ENCODE measurements at places on chromosomes 6 and 20. TPM values are rescaled to one million over a fixed set of nuclear protein-coding genes. Genes with fewer than 3 reads are reported as not detected.
A peak's percentile ranks its signal among the peaks of the same experiment; 100 is the strongest.

Gene PROKR2
- total RNA-seq, result 0.18 TPM

DNA sequence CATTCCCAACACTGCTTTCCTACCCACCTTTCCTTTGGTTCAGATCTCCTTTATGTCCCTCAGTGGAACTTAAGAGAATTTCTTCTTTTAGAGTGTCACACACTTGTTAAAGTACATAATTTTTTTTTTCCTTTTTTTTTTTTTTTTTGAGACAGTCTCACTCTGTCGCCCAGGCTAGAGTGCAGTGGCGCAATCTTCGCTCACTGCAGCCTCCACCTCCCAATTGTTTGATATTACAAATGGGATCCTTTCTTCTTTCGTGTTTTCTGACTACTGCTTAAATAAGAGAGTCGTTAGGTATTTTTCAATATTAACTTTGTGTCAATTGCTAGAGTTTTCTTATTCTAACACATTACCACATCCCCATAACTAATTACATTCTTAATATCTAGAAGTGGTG lies 29.1 kb downstream of the NUP153 start:
- DNase-seq, result no peak

- DNase-seq, result no peak
Observed at GRCh38 chr20:17940224-17940971, 28.2 kb downstream of the SNX5 start.

Gene SLC9A8
- total RNA-seq, result 12.0 TPM

DNA sequence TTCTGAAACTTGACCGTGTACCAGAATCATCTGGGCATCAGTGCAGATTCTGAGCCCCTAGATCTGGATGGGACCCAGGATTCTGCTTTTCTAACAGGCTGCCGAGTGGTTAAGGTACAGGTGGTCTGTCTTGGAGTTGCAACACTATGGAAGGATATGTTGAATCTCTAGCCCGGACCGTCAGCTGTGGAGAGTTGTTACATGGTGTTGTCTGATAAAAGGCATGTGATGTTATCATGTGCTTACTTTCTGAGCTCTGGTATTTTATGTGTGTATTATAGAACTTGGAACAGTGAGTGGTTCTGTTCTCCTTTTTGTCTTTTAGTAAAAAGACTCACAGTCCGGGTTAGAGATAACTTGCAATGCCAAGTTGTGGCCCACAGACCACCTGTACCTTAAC lies 123.0 kb downstream of the JARID2 start:
- DNase-seq, result no peak

GRCh38 chr20:44398335-44398734 lies 42.8 kb downstream of the HNF4A start:
- no peak for DNase-seq

Gene PRDM13
- 0.07 TPM for total RNA-seq

- DNase-seq, result no peak
Observed at GRCh38 chr6:166386111-166386510, 3.4 kb upstream of the MPC1 start.

- no peak for DNase-seq
Observed at GRCh38 chr20:52166150-52166549, 25.4 kb downstream of the ZFP64 start.

DNA sequence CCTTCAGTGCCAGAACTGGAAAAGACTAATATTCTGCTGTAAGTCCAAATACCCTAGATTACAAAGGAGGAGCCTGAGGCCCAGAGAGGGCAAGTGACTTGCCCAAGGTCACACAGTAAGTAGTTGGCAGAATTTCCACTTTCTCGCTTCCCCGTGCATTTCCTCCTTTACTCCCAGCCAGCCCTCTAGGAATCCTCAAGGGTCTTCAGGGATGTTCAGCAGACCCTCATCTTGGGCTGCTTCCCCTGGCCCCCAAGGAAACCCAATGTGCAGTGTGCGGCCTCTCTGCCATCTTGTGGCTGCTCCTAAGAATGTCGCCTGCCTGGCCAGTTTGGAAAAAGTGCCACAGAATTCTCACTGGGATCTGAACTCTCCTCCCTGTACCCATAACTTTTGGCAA lies 217.7 kb upstream of the LRFN2 start:
- no peak for DNase-seq

- no peak for DNase-seq
Observed at GRCh38 chr6:44849806-44850205, 462.3 kb downstream of the CDC5L start.

DNA sequence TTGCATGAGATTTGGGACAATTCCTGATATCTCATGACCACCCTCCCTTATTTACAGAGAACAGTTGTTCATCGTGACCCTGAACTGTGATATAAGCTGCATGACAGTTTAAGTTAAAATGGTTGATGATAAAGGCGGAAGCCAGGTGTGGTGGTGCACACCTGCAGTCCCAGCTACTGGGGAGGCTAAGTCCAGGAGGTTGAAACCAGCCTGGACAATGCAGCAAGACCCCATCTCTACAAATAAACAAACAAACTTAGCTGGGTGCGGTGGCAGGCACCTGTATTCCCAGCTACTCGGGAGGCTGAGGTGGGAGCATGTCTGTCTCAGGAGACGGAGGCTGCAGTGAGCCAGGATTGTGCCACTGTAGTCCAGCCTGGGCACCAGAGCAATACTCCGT lies 24.1 kb downstream of the COL20A1 start:
- DNase-seq, result no peak

DNA sequence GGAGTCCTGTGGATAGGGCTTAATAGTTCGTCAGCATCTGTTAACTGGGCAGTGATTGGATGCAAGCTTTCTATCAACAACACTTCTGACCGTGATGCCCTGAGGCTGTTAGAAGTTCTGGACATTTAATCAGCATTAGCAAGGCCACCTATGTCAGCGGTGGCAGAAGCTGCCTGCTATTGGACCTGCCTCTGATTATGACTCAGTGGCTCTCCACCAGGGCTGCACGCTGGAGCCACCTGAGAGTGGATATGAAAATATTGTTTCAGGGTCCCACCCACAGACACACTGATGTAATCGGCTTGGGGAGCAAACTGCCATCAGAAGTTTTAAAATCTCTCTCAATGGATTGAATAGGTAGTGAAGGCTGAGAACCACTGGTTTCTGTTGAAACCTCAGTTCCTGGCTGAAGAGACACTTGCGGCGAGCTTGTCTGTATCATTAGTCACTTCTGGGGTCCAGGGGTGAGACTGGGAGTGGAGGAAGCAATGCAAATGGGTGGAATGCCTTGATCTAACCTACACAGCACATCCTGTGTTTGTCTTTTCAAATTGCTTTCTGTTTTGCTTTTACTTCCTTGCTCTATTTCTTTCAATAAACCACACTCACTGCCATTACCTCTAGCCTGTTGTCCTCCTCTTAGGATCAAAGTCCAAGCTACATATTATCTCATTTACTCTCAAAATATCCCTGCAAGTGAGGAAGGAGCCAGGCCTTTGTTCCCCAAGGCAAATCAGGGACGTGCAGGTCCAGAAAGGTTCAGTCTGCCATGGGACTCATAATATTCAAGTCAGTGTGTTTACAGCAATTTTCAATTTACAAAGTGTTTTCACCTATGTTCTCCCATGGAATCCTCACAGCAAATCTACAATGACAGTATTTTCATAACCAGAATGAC lies 4.2 kb downstream of the CLIC5 start:
- DNase-seq, result peak; percentile 85

GRCh38 chr20:676315-676937 lies 824 bp upstream of the SCRT2 start:
- no peak for DNase-seq

DNA sequence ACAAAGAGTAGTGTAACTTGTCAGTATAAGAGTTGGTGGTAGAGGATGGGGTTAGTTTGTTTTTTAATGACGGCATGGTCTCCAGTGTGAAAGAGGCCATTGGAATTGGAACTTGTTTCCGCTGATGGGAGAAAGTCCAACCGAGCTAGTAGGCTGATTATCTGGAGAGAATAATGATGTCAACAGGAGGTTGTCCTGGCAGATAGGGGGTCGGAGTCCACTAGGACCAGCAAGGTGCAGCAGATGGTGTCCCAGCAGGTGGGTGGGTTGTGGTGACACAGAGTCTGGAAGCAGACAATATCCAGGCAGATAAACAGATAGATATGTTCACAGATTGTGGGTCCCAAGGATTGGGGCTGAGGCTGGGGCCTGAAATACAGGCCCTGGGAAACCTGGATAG lies 35.1 kb downstream of the PKIB start:
- DNase-seq, result no peak

- no peak for DNase-seq
Observed at GRCh38 chr6:71130277-71130676, 158.3 kb upstream of the OGFRL1 start.

- DNase-seq, result no peak
Observed at GRCh38 chr6:3230256-3230882, 2.9 kb upstream of the TUBB2B start.

Gene DNAAF9
- 2.3 TPM for total RNA-seq

DNA sequence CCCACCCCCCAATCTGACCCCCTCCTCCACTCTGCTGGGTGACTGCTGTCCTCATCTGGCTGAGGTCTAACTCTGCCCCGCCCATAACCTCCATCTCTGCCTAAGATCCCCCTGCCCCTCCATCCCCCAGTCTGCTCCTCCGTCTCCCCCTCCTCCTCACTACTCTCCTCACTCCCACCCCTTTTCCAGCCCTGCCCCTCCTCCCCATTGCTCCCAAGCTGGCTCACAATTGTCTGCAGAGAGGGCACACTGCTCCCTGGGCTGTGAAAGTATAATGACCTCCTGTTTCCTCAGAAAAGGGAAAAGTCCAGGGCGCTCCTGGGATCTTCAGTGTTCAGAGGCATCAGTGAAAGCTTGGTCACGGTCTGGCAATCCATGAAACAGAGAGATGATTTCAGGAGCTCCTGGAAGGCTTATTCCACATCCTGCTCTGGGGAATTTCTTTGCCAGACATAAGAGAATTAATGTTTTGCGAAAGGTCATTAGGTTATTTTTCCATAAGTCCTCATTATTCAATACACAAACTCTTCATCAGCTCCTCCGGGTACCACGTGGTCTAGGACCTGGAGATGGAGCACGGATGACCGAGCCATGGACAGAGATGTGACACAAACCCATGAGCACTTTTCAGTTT lies 21.5 kb downstream of the CST5 start:
- DNase-seq, result no peak

GRCh38 chr20:5923493-5923892 lies 26.8 kb downstream of the TRMT6 start:
- DNase-seq, result no peak

DNA sequence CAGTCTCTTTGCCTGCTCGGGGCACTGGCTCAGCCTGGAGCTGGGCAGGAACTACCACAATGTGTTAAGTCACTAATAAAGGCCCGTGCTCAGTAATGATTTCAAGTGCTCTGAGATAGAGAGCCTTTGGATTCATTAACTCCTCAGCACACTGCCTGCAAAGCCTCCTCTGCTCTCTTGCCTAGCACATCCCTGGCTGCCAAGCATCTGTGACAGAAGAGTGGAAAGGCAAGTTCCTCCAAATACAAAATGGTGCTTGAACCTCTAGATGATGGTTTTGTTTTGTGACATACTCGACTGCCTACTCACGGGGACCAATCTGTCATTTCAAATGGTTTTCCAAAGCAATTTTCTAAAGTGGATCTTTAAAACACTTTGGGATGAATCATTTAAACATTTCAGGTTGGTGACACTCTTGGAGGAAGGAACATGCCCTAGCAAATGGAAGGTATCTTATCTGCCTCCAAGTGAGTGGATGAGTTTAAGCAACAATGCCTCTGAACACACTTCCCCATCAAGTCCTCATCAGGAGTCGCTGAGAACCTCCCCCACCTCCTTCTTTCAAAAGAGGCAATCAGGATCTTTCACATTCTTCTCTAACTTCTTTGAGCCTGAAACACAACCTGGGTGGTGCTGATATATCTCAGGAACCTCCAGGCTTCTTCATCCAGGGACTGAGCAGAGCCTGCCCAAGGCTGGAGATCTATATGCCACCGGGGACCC lies 35.8 kb downstream of the METTL24 start:
- DNase-seq, result no peak

- DNase-seq, result peak; percentile 24
Observed at GRCh38 chr20:41329435-41330342, 10.9 kb upstream of the LPIN3 start.

- DNase-seq, result no peak
Observed at GRCh38 chr6:75285283-75285639, 669 bp upstream of the TMEM30A start.

- DNase-seq, result no peak
Observed at GRCh38 chr6:95232446-95232845, 344.9 kb upstream of the MANEA start.

DNA sequence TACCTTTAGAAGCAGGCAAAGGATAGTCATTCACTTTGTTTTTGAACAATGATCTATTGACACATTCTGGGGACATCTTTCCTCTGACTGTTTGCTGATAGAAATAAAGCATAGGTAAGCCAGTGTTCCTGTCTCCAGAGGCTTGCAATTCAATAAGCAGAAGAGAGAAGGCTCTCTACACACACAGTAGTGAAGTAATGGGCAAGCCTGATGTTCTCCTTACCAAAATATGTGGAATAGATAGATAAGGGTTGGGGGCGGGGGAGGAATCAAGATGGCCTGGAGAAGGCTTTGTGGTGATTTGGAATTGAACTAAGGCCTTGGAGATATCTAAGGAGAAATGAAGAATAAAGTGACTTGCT lies 27.3 kb downstream of the PAQR8 start:
- DNase-seq, result no peak

- no peak for DNase-seq
Observed at GRCh38 chr6:140849456-140849855, 1283.3 kb upstream of the GJE1 start.

DNA sequence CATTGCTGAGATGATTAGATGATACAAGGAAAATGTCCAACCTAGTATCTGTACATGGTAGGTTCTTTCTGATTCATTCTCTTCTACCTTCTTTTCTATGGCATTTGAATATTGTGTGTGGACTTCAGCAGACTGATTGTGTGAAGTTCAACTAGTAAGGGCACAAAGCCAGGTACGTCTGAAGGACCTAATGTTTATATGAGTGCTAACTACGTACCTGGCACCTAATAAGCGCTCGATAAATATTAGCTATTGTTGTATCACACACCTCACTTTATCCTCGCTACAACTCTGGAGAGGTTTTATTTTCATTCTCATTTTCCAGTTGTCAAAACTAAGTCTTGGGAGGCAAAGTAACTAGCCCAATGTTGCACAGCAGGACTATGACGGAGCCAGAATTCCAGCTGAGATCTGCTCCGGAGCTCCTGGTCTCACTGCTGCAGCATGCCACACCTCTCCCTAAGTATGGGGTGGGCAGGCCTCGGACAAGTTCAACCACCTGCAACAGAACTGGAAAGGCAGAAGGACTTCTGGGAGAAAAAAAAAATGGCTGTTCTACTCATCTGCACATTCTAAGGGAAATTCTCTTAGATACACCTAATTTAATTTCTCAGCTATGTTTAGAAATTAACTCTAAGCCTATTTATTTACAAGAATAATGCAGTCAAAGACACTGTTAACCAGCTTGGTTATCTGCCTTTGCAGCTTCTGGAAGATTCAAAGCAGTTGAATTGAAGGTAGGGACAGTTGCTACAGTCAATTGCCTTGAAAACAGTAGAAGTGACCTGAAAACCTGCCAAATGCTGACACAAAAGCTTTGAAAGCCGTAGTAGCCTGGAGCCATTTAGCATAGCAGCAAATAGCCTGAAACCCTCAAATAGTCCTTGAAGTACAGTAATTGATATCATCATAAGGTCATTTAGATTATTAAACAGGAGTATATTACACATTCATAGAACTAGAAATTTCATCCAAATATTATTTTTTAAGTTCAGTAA lies 165.0 kb downstream of the PDE7B start:
- DNase-seq, result no peak

Gene LPIN3
- total RNA-seq, result 0.46 TPM

- DNase-seq, result no peak
Observed at GRCh38 chr6:101926149-101926925, 532.8 kb downstream of the GRIK2 start.
